ENCODE measurements at places on chromosomes 12 and 14.

DNA sequence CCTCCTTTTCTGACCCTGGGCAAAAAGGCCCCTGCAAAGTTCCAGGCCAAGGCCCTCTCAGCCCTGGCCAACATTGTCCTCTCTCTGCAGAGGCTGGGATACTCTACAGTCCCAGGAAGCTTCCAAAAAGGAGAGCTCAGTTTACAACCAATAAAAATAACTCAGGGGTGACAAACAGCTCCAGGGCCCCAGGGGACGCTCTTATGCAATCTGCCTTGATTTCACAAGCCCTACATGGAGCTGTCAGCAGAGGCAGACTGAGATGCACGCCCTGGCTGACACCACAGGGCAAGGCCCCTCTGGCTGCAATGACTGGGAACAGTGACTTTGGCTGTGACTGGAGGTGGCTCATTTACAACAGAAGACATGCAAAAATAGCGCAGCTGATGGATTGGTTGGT, 129.0 kb upstream of the MED13L start:
- DNase-seq: peak; percentile 91

- no peak for DNase-seq
These were observed 5.2 kb upstream of the SLC6A13 start for GRCh38 chr12:267581-268482.

DNA sequence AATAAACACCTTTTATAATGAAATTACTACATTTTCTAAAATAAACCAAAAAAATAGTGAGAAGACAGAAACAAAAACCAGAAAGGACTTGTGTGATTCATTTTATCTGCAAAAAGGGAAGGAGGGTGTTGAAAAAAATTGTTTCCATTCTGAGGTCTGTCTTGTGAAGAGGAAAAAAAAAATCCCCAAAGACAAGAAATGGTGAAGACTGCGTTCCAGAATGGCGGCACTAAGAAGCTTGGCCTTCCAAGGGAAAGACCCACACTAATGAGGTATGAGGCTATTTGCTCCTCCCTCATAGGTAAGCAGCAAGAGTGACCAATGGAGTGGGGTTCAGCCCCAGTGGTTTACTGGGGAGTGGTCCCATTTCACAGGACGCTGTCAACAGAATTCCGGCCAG, 35.0 kb downstream of the GNPTAB start:
- DNase-seq: no peak

DNA sequence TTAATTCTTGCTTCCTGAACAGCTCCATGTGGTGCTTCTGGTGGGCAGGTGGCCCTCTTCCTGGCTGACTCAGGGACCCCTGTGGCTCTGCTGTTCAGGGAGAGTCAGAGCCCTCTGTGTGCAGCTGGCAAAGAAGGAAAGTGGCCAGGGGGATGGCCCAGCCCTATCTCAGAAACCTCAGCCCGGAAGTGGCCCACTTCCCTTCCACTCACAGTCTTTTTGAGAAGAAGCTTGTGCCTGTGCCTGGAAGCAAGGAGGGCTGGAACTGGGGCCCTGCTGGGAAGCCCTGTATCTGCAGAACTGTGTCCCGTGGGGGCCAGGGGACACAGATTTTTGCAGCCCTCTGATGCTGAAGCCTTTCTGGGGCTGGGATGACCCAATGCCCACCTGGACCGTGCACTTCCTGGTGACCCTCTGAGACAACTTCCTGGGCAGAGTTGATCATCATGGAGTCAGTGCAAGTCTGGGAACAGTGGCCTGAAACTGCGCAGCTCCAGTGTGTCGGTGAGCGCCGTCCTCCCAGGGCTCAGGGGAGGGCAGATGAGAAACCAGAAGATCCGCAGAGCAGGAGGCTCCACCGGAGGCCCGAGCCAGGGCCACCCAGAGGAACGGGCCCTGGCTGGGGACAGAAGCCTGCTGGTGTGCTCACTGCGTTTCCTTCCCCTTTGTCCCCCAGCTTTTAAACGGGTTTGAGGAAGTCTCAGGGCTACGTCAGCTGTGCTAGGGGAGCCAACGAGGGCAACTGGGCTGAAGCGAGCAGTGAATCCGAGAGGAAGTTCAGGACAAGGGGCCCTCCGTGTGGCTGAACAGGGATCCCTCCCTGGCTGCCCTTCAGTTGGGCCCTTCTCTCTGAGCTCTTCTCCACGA, 217.4 kb upstream of the RTL1 start:
- no peak for DNase-seq

DNA sequence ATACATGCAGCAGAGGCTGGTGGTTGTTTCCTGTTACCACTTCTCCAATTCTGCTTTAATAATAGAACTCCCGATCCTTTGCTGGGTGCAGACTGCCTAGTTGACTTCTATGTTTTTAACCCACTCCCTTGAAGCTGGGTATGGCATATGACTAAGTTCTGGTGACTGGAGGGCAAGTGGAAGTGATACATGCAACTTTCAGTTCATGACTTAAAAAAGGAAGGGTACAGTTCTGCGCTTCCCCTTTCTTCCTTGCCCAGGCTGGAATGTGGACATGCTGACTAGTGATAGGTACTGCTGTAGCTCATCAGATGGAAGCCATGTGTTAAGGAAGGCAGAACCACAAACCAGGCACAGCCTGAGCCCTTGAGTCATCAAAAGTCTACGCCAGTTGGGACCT, 2.4 kb upstream of the A2M start:
- no peak for DNase-seq

DNA sequence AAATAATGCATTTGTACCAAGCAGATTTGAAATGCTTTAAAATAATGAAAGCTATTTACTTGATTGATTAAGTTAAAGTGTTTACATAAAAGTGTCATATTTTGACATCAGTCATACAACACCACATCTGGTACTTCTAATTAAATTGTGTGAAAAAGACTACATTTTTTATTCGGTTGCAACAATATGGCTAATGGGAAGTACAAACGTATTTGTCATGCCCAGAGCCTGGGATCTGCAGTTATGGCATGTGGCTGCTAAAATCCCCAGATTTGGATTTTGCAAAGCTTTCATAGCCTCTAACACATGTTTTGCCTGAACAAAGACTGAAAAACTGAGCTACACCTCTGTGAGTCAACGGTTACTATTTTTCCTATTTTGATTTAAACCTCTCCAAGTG, 66.6 kb downstream of the LLPH start:
- DNase-seq: no peak

DNA sequence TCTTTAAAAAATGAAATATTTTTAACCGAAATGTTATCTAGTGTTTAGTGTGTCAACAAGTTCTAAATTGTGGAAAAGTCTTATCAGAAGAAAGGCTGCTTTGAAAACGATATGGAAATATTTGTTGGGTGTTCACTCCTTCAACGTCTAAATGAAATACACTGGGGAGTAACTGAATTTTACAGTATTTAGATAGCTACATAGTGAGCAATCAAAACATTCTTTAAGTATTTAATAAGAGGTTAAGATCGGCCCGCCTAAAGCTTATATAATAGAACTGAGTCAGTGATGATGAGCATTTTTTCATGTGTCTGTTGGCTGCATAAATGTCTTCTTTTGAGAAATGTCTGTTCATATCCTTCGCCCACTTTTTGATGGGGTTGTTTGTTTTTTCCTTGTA, 228.3 kb downstream of the RAD51B start:
- no peak for DNase-seq

GRCh38 chr14:78933948-78934524, 763.9 kb downstream of the NRXN3 start:
- peak; percentile 38 for DNase-seq

DNA sequence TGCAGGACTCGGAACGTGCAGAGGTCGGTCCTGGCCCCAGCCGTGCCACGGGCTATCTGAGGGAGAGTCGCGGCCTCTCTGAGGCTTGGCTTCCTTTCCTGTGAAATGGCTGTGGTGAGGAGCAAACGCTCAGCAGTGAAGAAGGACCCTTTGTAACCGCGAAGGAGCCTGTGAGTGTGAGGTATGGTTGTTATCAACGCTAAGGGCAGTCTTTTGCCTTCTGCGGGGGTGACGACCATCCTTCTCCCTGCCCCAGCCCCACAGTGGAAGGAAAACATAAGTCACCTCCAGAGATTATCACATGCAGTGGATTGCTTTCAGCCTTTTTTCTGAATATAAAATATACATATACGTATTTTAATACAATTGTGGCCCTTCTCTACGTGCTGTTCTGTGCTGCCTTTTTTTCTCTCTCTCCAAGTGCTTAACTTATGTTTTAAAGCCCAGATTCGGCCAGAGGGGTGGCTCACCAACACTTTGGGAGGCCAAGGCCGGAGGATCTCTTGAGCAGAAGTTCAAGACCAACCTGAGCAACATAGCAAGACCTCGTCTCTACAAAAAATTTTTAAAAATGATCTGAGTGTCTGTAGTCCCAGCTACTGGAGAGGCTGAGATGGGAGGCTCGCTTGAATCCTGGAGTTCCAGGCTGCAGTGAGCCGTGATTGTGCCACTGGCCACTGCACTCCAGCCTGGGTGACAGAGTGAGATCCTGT, 17.4 kb downstream of the TAMALIN start:
- DNase-seq: no peak

GRCh38 chr14:39279515-39279914, 45.8 kb downstream of the MIA2 start:
- no peak for DNase-seq

GRCh38 chr12:63779498-63780481, at the start of gene RXYLT1:
TSS of gene RXYLT1 (plus strand) at chr12:63779909. CDS start at chr12:63779961, 52 bp downstream.
- DNase-seq: peak; percentile 75

DNA sequence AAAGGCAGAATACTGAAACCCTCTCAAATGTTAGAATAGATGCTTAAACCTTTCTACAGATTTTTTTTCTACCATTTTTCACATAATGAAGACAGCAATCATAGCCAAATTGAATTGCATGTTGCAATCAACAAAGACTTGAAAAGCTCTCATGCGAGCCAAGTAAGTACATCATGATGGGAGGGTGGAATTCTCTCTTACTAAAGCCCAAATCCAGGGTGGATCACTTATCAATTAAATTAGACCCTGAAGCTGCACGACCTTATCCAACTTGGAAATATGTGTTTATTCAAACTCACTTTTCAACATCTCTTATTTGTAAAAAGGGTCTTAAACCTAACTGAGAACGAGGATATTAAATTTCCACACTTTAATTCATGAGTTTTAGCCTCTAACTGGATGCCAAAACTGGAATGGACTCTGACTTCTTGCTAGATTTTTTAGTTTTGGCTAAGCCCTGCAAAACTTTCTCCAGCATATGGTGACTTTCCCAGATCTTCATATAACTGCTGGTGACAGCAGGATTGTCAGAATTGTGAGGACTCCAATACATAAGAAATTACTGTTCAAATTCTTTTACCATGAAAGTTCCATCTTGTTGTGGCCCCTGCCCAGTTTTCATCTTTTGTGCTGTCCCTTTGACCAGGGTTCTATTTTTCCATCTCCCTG, 53.6 kb downstream of the HECTD4 start:
- no peak for DNase-seq

DNA sequence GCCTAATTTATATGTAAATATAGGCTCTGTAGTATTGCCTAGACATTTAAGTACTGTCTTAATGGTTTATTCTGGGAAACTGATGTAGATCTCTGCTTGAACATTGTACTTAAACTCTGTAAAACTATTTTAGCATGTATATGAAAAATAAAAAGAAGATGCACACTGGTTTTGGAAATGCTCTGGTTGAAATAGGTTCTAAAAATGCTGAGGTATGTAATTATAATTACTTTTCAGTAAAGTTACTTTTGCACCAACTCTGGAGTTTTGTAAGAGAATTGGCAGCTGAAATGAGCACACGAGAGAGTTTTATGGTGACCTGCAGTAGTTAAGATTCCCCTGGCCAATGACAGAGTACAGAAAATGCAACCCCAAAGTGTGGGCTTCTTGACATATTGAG, 353.9 kb downstream of the ATP23 start:
- no peak for DNase-seq

- DNase-seq: no peak
These were observed 16.5 kb downstream of the RBM19 start for GRCh38 chr12:113949321-113950305.

GRCh38 chr14:96156804-96157760, 47.6 kb upstream of the BDKRB2 start:
- DNase-seq: no peak

GRCh38 chr12:100263131-100263530, 3.7 kb downstream of the DEPDC4 start:
- DNase-seq: no peak

DNA sequence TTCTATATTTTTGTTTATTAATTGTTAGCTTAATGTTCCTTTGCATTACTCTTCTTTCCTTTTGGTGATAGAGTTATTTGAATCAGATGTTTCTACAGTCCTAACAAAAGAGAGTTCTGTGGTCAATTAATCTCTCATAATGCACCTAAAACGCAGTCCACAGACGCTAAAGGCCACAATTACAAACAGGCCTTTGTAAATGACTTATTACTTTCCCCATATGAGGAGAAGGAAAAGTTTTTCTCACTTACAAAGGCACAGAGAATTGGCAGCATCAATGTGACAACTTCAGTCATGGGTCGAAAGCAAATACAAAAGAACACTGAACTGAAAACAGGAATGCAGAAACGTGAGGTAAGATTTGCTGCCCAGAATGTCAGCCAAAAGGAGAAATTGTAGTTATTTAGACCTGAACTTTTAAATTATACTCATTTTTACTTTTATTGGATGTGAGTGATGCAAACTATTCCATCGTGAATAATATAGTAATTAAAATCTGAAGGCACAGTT, 142.0 kb upstream of the SYT10 start:
- DNase-seq: no peak

DNA sequence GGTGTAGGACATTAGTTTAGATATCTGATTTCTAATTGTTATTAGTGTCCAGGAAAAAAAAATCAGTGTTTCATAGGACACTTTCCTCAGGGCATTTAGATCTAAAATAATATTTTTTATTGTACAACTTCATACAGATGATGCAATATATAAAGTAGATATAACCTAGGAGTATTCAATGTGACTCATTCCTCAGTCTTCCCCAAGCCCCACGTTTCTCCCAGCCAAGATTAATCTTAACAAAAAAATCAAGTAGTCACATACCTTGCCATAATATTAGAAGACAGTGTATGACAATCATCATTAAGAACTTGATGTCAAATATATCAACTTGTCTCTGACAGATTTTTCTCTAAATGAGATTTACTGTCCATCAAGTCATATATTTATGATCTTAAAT, 37.1 kb downstream of the PPFIA2 start:
- DNase-seq: no peak

DNA sequence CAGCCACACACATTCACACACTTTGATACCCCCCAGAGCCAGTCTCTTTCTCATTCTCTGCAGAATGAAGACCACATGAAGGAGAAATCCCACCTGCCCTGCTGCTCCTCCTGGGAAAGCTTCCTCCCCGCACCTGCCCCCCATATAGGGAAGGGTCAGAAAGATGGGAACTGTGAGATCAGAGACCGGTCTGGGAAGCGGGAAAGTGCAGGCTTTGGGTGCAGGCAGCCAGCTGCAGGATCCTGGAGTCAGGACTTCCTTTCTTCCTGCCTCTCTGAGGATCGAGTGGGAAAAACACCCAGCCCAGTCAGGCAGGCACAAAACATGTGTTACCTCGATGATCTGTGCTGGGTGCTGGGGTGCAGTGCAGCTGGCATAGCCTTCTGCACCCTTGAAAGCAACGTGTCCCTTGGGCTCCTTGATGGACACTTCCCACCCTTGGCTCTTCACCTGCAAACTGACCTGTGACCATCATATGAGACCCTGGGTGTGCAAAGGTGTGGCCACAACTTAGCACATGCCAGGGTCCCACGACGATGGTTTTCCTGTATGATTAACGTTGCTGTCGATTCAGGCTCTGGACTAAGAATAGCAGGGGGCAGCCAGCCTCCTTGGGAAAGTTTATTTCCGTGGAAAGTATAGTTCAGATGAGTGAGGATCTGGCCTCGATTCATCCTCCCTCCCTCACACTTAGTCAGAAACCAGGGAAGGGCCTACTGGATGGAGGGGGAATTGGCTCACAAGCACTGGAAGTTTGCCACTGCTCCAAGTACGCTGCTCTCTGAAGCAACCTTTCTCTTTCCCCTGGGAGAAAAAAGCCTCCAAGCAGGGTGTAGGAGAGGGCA, 105.4 kb upstream of the MED13L start:
- DNase-seq: peak; percentile 33

All from NCI-H460 (cell line).